Forelimb muscle (tissue), 1 donor: ENCODE measurements at places on chromosomes 4 and X.

- DNase-seq, result no peak
Measured at GRCh38 chrX:57528670-57529255, 63.0 kb upstream of the ZXDB start.

DNA sequence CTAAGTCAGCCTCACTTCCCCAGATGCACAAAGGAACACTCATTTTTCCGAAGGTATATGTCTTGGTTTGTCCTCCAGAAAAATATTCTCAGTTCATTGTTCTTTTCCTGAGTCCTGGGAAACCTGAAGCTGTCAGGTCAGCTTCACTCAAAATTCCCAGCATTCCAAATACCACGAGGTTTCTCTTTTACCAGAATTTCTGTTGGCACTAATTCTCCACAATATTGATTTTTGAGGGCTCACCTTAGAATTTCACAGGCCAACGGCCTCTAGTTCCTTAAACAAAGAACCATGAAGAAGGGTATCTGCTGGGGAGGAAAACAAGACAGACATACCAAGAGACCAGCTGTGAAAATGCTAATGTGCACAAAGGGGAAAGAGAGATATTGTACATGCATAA lies 8.0 kb upstream of the MAGEB5 start:
- DNase-seq, result no peak

- DNase-seq, result no peak
Measured at GRCh38 chr4:26723216-26723615, 137.4 kb upstream of the STIM2 start.

DNA sequence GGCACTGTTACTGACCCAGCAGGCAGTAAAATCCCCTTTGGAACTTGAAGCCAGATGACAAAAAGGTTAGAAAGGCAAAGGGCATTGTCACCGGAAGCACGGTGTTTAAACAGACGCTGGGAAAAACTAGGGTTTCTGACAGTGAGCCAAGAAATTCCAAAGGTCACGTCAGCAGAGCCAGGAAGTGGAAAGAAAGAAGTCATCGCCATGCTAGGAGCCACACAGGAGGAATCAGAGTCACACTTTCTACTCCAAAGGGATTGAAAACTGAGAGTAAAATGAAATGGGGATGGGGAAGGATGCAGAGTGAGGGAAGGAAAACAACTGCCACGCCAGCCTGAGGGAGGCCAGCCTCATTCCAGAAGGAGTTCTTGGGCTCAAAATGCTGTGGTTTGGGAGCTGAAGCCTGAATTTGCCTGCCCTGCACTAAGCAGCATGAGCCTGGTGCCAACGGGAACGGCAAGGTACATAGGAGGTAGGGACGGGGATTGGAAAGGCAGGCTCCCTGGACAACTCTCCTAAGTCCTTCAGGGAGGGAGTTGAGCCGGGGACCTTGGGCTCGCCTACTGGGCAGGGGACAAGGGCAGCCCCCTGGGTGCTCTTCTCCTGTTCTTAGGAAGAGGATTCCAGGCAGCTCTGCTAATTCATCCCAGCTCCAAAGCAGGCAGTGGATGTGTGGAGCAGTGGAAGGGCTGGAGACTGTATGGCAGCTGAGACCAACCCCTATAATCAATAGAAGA lies 66.8 kb downstream of the SOWAHB start:
- no peak for DNase-seq

DNA sequence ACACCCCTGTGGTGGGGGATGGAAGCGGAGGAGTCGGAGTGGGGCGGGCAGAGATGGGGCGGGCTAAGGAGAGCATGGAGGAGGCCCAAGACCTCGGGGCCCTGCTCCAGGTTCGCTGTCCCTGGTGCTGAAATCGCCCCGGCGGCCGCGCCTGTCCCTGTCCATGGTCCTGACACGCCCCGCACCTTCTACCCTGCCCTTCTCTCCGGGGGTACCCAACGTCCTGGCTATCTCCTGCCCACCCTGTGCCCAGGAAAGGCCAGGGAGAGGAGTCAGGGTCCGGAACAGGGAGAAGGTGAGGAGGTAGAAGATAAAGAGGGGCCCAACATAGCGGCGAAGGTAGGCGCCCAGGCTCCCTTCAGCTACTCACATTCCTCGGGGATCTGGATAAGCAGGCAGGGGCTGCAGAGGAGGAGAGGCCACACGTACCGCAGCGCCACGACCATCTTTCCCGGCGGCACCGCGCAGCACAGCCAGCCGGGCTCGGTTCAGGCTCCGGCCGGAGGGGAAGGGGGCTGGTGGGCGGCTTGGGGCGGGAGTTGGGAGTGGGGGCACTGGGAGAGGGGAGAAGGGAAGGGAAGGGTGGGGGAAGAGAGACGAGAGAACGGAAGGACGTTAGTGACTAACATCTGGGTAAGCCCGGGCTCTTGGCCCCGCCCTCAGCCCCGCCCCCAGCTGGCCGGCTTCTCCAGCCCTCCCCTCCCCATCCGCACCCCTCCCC lies 10.4 kb downstream of the L1CAM start:
- DNase-seq, result no peak
